ENCODE measurements at places on chromosomes 3 and 15.

DNA sequence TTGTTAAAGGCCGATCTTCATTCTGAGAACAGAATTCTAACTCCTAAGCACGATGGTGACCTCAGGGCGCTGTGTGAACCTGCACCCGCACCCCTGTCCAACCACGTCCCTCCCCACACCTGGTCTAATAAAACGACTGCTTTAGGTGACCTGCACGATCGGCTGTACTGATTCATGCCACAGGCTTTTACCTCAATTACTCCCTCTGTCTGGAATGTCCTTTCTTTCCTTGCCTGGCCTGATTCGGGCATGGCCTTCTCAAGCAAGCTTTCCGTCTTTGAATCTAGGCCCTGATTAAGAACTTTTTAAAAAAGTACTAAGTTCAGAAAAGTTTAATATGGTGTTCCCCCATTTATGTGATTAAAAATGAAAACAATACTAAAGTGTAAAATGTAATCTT lies 842 bp upstream of the U2SURP start:
- DNase-seq, result peak; percentile 57

GRCh38 chr15:23877502-23878412 lies 190.7 kb upstream of the NDN start:
- no peak for DNase-seq

GRCh38 chr3:5036858-5037257 lies 57.6 kb downstream of the BHLHE40 start:
- DNase-seq, result no peak

- DNase-seq, result peak; percentile 24
Measured at GRCh38 chr3:42119561-42120355, 28.6 kb downstream of the TRAK1 start.

GRCh38 chr15:82709421-82710207 lies at the start of gene AP3B2:
AP3B2 (minus strand) TSS chr15:82709875; CDS start chr15:82709706, 169 bp downstream.
- DNase-seq, result peak; percentile 54

GRCh38 chr3:16182183-16182582 lies 7.7 kb downstream of the GALNT15 start:
- peak; percentile 52 for DNase-seq

- DNase-seq, result no peak
Measured at GRCh38 chr3:67788396-67788795, 134.0 kb upstream of the SUCLG2 start.

DNA sequence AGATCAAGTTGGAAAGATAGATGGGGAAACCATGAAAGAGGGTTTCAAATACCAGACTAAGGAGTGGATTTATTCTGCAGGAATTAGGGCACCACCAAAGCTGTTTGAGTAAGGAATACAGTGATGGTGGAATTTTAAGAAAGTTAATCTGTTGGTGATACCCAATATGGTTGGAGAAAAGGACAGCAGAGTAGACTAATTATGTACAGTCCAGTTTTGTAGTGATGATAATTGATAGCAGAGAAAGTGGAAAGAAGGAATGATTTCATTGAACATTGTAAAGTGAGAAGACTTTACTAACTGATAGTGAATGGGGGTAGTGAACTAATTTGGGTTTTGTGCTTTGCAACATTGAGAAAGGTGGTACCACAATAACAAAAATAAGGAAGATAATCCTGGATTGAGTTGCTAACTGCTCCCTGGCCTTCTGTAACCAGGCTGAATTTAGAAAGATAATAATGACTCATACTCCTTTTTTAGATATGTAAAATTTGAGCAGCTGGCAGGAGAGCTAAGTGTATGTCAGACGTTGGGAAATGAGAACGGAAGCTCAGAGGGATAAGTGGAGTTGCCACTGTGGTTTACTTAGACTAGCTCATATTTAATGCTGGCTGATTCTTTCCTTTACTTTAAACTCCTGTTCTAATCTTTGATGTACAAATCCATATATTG lies 16.9 kb downstream of the TCAIM start:
- DNase-seq, result peak; percentile 77

GRCh38 chr3:113532698-113533533 lies 561 bp downstream of the SIDT1 start:
- DNase-seq, result no peak

GRCh38 chr3:98350082-98350481 lies 3.6 kb upstream of the OR5K4 start:
- DNase-seq, result no peak

DNA sequence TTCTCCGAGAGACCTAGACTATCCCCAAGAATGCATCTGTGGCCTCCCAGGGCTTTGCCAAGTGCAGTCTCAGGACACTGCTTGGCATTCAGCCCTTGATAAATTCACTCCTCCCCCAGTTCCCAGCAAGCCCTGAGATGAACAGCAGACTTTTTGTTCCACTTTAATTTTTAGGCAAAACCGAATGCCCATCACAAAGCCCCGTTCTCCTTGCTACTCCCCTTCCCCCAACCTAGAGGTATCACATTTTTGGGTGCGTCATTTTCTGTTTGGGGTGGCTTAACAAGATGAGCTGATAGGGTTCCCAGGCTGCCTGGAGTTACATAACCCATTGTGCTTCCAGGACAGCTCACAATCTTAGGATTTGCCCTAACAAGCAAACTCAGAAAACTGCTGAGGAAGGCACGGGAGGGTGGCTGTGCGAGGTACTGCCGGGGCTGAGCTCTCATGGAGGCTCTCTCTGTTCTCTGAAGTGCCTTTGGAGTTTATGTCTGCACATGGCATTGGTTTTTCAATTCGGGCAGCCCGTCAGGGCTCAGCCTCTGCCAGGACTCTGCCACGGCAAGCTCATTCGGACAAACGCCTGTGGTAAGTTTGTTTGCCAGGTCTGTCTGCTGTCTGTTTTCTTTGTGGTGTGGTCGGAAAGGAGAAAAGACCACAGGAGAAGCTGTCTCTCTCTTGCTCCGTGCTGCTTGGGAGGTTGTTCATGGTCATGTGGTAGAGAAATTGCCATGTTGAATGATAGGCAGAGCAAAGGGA lies at the start of gene TRAK1:
TSS of gene TRAK1 (plus strand) at position 385 of the 759 bp plus-strand sequence. CDS start at position 498, 113 bp downstream.
- peak; percentile 46 for DNase-seq

DNA sequence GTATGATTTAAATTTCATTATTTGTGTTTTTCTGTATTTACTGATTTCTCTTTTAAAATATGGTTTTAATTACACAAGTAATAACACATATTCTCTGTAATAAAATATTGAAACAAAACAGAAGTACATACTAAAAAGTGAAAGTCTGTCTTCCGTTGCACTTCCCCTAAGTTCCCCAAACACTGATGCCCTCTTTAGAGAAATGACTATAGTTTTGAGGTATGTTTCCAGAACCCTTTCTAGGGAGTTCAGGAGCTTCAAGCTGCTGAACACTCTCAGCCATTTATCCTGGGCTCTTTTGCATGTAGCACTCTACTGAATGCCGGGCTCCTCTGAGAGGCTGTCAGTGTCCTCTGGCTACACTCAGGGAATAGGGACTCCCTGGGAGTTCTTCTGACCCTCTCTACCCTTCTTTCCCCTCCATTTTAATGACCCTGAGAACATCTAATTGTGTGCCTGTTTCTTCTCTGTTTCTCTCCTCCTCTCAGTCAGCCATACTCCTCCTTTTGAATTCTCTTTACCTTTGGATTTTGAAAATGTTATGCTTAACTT lies 60.4 kb upstream of the KCNAB1 start:
- DNase-seq, result no peak

DNA sequence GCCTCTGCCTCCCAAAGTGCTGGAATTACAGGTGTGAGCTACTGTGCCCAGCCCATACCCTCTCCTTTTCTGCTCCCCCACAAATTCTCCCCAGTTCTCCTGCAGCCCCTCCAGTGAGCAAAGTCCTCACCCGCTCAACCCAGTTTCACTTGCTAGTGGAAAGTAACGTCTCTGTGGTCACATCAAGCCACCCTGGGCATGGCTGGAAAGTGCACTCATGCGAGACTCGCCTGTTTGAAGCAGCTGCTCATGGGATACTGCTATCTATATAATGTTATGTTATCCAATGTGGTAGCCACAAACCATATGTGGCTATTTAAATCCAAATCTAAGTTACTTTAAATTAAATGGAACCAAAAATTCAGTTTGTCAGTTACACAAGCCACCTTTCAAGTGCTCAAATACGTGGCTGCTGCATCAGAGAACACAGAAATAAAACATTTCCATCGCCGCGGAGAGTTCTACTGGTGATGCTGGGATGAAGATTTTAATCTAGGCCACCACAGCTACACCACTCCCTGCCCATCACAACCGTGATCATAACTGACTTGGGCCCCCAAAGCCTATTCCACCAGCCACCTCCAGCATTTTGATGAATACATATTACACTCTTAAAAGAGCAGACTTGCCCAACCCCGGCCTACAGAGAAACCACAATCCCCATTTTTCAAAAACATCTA lies 119.4 kb downstream of the LIPC start:
- no peak for DNase-seq

DNA sequence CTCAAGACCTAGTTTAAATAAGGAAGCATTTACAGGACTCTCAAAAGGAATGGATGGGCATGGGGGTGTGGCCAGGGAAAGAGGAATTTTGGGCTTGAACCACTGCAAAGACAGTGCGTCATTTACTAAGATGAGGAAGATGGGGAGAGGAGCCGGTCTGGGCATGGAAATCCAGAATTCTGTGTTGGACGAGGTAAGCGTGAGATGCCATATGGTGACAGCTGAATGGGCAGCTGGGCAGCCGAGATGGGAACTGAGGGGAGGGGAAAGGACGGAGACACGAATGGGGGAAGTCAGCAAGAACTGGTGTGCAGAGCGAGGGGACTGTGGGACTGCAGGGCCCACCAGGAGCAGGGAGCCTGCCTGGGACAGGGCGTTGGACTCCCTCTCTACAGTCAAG lies 24.2 kb downstream of the TMEM44 start:
- no peak for DNase-seq

GRCh38 chr3:183008800-183009199 lies 28.5 kb upstream of the DCUN1D1 start:
- no peak for DNase-seq

DNA sequence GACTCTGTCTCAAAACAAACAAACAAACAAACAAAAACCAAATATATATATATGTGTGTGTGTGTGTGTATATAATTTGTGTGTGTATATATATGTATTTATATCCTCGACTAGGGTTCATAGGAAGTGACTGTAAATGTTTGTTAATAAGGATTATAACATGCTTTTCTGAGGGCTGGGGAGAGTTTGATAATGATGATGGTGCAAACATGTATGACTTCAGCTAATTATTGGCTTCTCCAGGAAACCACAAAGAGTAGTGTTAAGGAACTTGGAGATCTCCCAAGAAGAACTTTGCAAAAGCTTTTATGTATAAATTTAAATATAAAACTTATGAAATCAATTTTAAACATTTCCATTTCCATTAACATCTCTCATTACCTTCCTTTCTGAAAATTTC lies 3.9 kb upstream of the OPA1 start:
- no peak for DNase-seq

DNA sequence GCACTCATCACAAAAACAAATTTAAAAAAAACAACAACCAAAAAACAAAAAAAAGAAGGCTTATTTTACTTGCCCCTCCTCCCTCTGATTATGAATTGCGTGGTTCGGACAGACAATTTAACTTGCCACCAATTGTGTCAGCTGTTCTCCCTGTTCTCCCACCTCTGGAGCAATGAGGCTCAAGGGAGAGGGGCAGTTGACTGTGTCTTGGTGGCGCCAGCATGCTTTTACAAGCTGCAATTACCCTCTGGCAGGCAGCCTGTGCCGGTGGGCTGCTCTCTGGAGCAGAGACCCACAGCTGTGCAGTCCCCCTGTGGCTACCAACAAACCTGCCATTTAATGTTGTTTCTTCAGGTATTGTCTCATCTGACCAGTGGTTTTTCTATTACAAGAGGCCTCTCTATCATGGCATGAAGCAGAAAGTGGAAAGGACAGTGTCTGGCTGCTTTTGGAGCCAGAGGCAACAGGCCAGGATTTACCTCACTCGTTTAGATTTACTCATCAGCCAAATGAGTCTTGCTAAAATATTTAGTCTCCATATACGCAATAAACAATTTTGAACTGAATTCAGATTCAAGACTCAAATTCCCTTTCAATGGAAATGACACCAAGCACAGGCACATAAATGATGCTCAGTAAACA lies 192.0 kb upstream of the TPRG1 start:
- no peak for DNase-seq

DNA sequence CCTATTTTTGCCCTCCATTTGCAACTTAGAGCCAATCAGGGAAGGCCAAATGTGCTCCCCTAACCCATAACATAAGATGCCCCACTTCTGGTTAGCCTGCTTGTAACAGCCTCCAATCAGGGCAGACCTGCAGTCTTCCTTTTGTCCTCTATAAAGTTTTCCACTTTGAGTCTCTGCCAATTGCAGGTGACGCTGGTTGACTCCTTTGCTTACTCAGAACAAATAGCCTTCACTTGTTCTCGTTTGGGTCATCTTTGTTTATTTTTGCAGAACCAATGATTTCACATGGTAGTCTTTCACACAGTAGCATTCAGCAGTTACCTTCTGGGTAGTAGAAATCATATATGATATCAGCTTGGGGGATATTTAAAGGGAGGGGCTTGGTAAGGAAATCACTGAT lies 225.6 kb downstream of the MINAR1 start:
- DNase-seq, result no peak

GRCh38 chr3:12967606-12968351 lies 105.5 kb downstream of the IQSEC1 start:
- DNase-seq, result peak; percentile 88

DNA sequence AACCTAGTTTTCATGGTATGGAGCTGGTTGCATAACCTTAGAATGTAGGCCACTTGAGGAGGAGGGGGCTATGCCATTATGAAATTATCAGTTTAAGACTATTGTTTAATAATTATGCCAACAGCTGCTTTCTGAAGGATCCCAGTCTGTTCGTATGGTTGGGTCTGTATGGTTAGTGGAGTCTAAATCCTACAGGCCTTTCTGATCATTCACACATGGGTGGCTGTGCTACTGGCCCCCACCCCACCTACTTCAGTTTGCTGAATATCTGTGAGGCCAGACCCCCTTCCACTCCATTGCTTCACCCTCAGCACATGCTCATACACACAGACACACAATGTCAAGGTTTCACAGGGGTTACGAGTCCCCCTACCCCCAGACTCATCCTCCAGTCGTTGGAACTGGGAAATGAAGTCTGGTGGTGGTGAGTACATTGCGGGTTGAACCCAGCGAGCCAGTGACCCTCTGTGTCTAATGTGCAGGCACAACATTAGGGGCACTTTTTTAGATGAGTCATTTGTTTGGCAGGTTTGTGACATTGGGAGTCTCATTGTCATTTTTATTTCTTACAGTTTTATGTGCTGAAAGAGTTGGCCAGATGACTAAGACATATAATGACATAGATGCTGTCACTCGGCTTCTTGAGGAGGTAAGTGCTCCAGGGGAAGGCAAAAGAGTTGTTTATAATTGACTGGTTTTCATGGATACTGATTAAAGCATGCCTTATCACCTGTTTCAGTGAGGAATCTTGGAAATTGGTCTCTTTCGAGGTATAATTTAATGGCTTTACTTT lies 85.3 kb downstream of the TRAK1 start:
- DNase-seq, result no peak

DNA sequence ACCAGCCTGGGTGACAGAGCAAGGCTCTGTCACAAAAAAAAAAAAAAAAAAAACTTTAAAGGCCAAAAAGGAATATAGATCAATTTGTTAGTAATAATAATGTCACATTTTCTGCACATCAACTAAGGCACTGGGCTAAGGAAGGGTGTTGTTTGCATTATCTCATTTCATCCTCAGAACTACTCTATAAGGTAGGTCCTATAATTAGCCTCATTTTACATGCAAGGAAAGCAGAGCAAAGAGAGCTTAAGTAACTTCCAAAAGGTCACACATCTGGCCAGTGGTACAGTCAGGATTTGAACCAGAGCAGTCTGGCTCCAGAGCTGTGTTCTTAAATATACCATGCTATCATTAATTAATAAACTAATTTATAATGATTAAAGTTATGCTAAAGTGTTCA lies 42.2 kb upstream of the SPATA12 start:
- no peak for DNase-seq

- peak; percentile 60 for DNase-seq
Measured at GRCh38 chr3:66452303-66453011, 48.4 kb downstream of the LRIG1 start.

All from fibroblast of upper back skin (primary cell).